ENCODE measurements at places on chromosomes 13 and 19. TPM values are rescaled to one million over a fixed set of nuclear protein-coding genes. Genes with fewer than 3 reads are reported as not detected.

- no peak for DNase-seq
These were observed 250.9 kb upstream of the HTR2A start for GRCh38 chr13:47147812-47148119.

Gene KCNN1
- 0.41 TPM for total RNA-seq

GRCh38 chr19:3054972-3055740, 7.1 kb downstream of the TLE5 start:
- no peak for DNase-seq

DNA sequence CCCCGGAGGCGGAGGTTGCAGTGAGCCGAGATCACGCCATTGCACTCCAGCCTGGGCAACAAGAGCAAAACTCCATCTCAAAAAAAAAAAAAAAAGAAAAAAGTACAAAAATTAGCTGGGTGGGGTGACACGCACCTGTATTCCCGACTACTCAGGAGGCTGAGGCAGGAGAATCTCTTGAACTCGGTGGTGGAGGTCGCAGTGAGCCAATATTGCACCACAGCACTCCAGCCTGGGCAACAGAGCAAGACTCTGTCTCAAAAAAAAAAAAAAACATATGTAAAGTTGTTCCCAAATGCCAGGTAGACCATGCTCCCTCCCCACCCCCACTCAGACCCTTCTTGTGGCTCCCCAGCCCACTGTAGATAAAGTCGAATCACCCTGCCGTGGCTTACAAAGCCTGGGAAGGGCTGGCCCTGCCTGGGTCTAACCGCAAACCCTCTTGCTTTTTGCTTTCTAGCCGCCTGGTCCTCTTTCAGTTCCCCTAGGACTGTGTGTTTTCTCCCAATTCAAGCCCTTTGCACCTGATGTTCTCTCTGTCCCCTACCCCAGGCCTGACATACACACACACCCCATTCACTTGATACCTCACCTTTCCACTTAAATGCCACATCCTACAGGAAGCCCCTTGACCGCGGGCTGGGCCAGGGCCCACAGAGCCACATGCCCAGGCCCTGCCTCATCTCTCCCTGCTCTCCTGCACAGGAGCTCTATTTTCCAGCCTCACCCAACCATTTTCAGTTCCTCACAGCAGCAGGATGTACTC, 34.4 kb downstream of the MAP4K1 start:
- no peak for DNase-seq

Gene ATP4B
- 0.58 TPM for total RNA-seq

Data from glomerular endothelial cell (primary cell).